Activated T-cell treated with anti-CD3 and anti-CD28 coated beads, Interleukin-2, amount 50 U/mL, for 4 hours (primary cell): ENCODE measurements at places on chromosomes 3 and 15.

- DNase-seq, result no peak
These were observed 332.2 kb downstream of the LPP start for GRCh38 chr3:188486126-188486525.

DNA sequence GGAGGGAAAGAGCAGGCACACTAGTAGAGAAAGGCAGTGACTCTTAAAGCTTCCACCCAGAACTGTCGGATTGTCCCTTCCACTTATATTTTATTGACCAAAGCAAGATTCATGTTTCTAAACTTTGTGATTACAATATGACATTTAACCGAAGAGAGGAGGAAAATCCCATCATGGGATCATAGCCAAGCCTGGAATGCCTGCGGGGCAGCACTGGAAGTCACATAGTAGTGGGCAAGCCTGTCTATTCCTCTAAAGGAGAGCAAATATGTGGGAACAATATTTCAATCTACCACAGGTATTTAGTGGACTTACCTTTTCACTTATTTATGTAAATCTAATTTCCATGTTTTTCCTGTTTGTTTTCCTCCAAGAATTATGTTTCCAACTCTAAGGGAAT is 3.8 kb upstream of the TMOD3 start:
- no peak for DNase-seq

GRCh38 chr3:2567451-2567850 is 468.8 kb downstream of the CNTN4 start:
- DNase-seq, result no peak

GRCh38 chr3:132008837-132009236 is 26.0 kb downstream of the CPNE4 start:
- no peak for DNase-seq

- no peak for DNase-seq
These were observed 35.0 kb downstream of the BTLA start for GRCh38 chr3:112464264-112464663.

DNA sequence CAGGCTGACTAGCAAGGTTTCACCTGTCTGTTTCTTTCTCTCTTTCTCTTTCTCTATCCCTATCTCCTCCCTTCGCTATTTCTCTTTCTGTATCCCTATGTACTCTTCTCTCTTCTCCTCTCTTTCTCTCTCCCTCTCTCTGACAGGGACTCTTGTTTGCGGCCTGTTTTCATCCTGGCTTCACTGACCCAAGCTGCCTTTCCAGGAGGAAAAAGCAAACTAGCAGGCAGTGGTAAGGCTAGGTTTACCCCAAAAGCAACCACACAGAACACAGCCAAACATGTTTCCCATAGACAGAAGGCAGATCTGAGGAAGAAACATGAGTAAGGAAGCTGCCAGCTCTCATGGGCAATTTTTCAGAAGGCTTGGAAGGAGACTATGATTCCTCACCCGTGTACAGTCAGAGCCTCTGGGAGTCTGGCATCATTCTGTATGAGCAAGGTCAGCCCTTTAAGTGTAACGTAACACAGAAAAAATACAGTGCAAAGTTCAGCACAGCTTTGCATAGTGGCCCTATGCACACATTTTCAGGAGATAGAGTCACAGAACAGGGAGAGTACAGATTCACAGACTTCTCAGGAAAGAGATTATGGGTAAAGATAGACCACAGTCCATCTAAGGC is 61.0 kb downstream of the OCA2 start:
- DNase-seq, result no peak

DNA sequence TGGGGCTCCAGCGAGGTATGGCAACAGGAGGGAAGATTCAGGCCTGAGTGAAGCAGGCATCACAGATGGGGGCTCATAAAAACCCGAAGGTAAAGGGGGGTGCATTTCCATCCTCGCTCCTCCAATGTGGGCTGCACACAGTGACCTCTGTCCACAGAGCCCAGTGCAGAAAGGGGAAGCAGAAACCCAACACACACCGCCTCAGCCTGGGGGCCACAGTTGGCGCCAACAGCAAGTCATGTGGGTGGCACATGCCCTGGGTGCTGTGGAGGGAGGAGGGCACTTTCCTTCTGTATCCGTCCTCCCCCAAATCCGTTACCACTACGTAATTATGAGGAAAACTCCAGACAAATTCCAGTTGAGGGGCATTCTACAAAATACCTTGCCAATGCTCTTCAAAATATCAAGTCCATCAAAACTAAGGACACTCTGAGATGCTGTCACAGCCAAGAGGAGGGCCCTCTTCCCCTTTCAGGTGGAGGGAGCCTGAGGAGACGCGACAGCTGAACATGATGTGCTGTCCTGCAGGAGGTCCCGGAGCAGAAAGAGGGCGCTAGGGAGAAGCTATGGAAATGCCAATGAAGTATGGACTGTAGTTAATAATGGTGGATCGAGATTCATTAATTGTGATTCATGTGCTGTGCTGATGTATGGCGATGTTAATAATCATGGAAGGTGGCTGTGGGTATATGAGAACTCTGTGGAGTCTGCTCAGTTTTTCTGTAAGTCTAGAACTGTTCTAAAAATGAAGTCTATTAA is 16.4 kb downstream of the APBA2 start:
- DNase-seq, result no peak

GRCh38 chr15:72306211-72306785 is 13.7 kb downstream of the CELF6 start:
- peak; percentile 29 for DNase-seq

- DNase-seq, result no peak
These were observed 2.2 kb downstream of the C15orf39 start for GRCh38 chr15:75203908-75204263.

DNA sequence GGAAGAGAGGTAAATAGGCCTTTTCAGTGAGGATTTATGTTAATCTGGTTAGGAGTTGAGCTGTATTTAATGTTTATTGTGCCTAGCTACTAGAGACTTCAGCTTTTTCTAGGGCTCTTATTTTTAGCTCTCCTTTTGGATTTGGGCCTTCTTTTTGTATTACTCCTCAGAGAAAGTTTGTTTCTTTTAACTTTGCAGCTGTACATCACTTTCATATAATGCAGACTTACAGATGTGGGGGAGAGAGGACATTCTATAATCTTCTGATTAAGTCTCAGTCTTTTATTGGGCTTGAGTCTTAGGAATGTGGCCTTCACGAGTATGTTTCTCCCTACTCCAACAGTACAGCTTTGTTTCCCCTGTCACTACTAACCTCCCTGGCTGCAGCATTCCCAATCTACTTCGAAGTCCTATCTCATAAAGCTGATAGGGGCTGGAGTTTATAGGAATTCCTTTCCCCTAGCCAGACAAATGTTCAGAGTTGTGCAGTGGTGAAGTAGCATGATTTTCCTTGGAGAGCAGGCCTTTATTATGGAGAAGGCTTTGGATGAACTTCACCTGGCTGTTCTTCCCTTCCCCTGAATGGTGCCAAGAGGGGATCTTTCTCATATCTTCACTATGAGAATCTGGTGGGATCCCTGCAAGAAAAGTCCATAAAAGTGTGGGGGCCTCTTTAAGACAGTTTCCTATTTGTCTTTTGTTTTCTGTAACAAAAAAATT is 82.2 kb upstream of the CBLB start:
- no peak for DNase-seq

DNA sequence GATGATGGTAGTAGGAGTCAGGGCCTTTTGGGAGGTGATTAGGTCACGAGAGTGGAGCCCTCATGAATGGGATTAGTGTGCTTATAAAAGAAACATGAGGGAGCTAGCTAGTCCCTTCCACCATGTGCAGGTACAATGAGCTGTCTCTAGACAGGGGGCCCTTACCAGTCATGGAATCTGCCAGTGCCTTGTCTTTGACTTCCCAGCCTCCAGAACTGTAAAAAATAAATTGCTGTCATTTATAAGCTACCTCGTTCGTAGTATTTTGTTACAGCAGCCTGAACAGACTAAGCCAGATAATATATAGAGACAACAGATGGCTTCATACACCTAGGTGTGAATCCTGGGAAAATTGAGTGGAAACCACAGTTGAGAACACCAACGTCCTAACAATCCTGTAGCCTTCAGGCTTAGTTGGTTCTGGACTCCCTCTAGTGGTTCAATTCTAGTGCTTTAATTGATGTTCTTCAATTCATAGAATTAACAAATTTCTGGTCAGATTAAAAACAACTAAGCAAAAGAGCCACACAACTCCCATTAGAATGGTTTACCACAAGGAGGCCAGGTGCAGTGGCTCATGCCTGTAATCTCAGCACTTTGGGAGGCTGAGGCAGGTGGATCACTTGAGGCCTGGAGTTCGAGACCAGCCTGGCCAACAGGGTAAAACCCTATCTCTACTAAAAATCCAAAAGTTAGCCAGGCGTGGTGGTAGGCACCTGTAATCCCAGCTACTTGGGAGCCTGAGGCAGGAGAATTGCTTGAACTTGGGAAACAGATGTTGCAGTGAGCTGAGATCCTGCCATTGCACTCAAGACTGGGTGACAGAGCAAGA is 21.3 kb upstream of the GATM start:
- DNase-seq, result no peak
